Testis (tissue), 5 donors: ENCODE measurements at places on chromosomes 12 and 14. TPM values are rescaled to one million over a fixed set of nuclear protein-coding genes. Genes with fewer than 3 reads are reported as not detected.

The OTOGL gene
- total RNA-seq: 0.87 TPM

DNA sequence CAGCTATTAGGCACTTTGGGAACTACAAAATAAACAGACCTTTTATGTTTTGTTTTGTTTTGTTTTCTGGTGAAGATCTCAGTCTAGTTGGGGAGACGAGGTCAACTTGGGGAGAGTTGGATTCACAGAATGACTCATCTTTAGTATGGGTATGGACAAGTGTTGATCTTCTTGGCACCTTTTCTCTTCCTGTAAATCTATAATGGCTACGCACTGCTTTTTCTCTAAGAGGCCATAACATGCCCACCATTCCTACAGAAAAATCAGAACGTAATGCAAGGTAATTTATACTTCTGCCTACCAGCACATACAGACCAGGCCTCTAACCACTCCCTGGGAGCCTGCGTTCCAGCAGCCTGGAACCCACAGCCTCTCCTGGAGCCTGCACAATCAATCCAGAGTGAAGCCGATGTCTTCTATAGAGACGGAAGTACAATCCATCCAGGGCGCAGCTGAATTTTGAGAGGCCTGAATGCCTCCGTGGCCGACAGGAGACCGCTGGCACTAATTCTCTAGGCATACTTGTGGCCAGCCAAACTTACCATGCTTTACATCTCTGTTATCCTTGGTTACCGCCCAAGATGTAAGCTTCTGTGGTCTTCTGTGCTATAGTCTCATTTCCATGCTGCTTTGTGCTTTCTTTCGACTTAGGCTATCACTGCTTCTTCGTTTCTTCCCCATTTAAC lies 717 bp downstream of the PPHLN1 start:
- peak; percentile 31 for DNase-seq

- DNase-seq: no peak
Observed at GRCh38 chr12:67070307-67070600, 198.9 kb upstream of the CAND1 start.

- DNase-seq: no peak
Observed at GRCh38 chr12:76010732-76011458, 20.7 kb downstream of the PHLDA1 start.

- no peak for DNase-seq
Observed at GRCh38 chr12:69112616-69113015, 126.8 kb upstream of the CPSF6 start.

GRCh38 chr12:68749443-68749842 lies 3.5 kb downstream of the SLC35E3 start:
- DNase-seq: no peak

GRCh38 chr12:20549108-20549719 lies 145.9 kb upstream of the SLCO1C1 start:
- peak; percentile 20 for DNase-seq

- no peak for DNase-seq
Observed at GRCh38 chr14:42047421-42048055, 440.9 kb downstream of the LRFN5 start.

DNA sequence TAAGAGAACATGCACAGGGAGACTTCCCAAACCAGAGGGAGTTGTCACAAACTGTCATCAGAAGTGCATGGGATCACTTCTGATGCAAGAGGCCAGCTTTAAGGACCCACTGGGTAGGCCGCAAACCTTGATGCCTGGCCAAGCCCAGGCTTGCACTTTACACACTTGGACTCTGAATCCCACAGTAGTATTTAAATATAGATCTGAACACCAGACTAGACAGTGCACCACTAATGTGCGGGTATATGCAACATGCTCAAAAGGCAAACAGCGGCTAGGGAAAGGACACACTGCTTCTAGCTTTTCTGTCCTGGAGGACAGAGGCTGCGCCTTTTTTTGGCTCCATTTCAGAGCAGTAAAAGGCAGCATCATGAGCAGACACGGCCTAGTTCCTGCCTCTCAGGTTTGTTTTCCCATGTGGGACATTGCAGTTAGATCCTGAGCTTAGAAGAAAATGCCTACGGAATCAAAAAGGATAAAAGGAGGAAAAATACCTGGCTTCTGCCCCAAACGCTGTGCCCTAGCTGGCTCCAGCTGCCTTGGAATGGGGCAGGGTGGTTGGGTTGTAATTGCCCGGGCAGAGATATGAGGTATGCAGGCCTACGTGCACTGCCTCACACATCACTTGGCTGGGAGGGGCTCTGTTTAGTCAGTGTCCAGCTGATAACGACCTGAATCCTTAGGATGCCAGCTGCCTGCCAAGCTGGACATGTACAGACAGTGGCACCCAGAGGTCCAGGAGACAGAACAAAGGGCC lies 84.5 kb upstream of the EGLN3 start:
- DNase-seq: peak; percentile 36

The MIP gene
- 1.2 TPM for total RNA-seq

DNA sequence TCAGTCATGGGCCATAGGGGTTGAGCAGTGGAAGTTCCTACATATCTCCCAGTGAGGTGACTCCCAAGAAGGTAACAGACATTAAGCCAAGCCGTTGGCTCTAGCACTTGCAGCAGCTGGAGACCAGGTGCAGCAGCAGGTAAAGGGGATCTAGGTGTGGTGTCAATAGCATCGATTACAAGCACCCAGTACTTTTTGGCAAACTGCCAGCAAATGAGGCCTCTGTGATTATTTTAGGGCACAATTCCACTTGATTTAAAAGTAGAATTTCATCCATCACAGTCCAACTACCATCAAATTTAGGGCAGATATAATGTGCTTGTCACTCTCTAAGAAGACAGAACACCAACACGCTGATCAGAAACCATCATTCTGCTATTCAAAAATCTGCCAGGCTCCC lies 224.1 kb upstream of the EGLN3 start:
- DNase-seq: no peak
